Esophagus mucosa (tissue), 1 donor: ENCODE measurements at places on chromosomes 11 and 22. TPM values are rescaled to one million over a fixed set of nuclear protein-coding genes. Genes with fewer than 3 reads are reported as not detected.

Gene C1QTNF5
- total RNA-seq = 2.0 TPM

DNA sequence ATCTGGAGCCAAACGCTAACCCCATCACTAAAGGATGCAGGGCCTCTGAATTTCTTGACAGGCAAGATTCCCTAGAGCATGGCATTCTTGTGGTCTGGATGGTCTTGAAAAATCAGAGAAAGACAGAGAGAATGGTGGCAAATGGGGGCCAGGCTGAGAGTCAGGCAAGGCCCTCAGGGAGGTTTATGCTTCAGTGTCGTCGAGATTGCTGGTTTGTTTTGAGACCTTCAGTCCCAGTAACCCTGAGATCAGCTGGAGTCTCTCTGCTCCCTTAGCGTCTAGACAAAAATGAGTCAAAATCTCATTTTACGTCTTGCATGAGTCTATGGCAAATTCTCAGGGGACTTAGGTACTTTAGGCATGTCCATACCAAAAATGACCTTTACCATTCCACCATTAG lies 539.3 kb downstream of the SOX6 start:
- no peak for ATAC-seq

Gene FGF4
- total RNA-seq = not detected

DNA sequence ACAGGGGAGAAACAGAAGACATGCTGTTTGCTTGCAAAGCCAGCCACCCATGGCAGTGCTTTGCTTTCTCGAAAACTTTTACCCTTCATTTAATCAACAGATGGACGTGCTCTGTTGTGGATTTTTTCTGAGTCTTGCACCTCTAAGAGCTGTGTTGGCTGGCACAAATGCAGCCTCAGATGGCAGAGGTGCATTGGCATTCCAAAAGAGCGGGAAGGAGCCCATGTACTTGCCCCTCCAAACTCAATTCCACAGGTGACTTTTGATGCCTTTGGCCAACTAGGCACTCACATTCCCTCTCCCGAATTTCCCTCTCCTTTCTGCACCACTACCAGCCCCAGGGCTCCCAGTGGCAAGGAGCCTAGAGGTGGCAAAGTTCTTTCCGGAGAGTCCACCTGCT lies 1.2 kb downstream of the KIRREL3 start:
- ATAC-seq = no peak

Gene HBG2
- total RNA-seq = not detected

Gene TRIM3
- total RNA-seq = 2.7 TPM

GRCh38 chr22:46667245-46667623 lies 47.0 kb downstream of the GRAMD4 start:
- no peak for ATAC-seq

GRCh38 chr11:62666259-62666926 lies 1.3 kb downstream of the CSKMT start:
- no peak for ATAC-seq

Gene CDON
- total RNA-seq = 2.4 TPM

DNA sequence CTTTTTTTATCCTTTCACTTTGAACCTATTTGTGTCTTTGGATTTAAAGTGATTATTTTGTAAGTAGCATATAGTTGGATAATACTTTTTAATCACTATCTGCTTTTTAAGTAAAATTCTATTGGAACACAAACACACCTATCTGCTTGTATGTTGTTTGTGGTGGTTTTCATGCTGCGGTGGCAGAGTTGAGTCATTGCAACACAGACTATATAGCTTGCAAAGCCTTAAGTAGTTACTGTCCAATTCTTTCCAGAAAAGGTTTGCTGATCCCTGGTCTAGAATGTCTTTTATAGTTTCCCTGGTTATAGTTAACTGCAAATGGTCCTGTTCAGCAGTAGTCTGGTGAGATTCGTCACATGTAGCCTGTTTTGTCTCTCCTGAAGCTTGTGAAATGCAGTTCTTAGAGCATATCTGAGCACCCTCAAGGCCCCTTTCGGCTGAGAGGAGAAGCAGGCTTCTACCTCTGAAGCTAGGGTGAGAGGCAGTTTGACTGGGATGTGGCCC lies 21.5 kb downstream of the SHANK3 start:
- no peak for ATAC-seq

GRCh38 chr11:74770456-74770855 lies 21.8 kb downstream of the RNF169 start:
- ATAC-seq = no peak

DNA sequence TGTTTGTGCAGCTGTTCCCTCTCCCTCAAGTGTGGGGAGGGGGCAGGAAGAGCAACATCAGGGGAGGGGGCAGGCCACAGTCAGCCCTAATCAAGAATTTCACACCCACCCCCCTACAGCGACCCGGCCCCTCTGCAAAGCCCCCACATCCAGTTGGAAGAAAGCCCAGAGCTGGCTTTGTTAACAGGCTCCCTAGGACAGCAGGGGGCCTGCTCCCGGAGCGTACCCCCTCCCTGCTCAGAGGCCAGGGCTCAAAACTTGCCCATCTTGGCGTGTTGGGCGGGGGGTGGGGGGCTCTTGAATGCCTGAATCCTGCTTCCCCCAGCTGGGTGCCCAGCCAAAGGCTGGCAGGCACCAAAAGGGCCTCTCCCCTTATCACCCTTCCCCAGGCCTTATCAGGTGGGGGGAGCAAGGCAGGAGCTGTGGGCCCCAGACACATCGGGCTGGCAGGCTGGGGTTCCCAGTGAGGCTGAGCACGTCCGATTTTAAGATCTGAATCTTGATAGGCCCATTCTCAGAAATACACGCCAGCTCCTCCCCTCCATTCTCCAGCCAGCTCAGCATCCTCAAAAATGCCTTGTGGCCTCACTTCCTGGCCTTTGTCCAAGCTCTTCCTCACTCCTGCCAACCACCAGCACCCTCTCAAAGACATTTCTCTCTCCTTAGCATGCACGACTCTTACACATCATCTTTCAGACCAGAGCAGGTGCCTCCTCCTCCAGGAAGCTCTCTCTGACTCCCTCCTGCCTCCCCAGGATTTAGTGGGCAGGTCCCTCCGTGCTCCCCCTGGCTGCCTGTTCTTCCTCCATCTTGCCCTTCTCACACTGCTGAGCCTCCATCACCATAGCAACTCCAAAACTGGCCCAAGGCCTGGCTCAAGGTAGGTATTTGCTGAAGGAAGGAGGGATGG lies 384.8 kb downstream of the MN1 start:
- no peak for ATAC-seq

Gene CASP5
- total RNA-seq = not detected

Gene LGALS1
- 55.5 TPM for total RNA-seq

- no peak for ATAC-seq
Measured at GRCh38 chr22:47215851-47216250, 453.4 kb downstream of the TBC1D22A start.

Gene CYTH4
- 1.6 TPM for total RNA-seq

GRCh38 chr22:44201665-44202064 lies 20.9 kb downstream of the PARVG start:
- no peak for ATAC-seq

Gene TP53I11
- 18.1 TPM for total RNA-seq

DNA sequence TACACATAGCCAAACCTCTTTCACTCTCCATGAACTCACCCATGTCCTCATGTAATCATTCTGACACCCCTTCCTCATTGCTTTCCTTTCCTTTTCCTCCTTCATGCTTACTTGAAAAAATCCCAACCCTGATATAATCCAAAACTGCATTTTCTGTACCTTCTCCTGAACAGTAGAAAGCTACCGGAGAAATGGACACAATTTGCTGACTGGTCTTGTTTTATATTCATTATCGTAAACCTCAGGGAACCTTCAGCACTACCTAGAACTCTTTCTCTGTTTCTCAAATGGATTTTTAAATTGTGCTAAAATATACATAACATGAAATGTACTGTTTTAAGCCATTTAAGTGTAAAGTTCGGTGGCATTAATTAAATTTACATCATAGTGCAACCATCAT lies 996.9 kb downstream of the NTM start:
- ATAC-seq = no peak

Gene MAP6
- 0.32 TPM for total RNA-seq

- no peak for ATAC-seq
Measured at GRCh38 chr22:31968022-31968421, 23.7 kb downstream of the YWHAH start.

Gene IRAG1
- 3.2 TPM for total RNA-seq

- no peak for ATAC-seq
Measured at GRCh38 chr22:45526281-45526680, 23.6 kb downstream of the FBLN1 start.

DNA sequence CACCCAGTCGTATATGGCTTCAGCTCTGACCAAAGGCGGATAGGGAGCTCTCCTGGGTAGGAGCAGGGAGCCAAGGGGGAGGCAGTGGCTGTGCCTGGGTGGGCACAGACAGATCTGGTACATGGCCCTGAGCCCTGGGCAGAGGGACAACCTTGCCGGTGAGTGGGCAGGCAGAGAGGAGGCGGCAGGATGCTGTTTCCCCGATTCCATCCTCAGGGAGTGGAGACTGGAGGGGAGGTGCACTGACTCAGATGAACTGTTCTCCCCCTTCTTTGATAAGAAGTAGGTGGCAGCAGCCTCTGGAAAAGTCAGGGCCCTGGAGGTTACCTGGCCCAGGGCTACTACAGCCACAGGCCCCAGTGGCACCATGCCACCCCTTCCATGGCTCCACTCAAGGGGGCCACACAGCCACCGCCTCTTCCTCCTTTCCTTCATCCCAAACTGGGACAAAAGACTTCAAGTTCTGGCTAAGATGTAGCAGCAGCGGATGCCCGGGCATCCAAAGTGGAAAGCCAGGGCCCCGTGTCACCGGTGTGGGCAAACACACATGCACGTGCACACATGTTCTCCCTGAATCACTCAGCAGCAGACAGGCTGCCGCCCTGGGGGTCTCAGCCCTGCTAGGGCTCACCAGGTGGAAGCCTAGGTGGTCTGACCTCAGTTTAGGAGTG lies 13.4 kb downstream of the CXCR5 start:
- no peak for ATAC-seq

DNA sequence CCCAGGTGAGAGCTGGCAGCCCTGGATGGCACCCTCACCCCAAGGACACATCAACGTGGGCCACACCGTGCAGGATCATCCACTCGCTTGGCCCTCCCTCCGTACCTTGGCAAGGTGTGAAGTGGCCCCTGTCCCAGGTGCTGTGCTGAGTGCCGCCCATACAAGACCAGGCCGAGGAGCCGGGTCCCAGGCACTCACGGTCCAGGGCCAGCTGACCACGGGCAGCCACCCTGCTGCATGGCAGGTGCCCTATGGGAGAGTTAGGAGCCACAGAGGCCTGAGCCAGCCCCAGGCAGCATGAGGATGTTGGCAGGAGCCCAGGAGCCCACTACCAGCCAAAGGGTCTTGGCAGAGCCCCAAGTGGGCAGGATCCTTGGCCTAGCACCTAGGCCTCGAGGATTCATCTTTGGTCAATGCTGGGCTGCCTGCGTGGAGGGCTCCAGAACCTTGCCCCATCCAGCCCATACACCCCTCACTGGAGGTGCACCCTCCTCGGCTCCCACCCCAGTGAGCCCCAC lies 19.6 kb downstream of the RTN4R start:
- no peak for ATAC-seq

DNA sequence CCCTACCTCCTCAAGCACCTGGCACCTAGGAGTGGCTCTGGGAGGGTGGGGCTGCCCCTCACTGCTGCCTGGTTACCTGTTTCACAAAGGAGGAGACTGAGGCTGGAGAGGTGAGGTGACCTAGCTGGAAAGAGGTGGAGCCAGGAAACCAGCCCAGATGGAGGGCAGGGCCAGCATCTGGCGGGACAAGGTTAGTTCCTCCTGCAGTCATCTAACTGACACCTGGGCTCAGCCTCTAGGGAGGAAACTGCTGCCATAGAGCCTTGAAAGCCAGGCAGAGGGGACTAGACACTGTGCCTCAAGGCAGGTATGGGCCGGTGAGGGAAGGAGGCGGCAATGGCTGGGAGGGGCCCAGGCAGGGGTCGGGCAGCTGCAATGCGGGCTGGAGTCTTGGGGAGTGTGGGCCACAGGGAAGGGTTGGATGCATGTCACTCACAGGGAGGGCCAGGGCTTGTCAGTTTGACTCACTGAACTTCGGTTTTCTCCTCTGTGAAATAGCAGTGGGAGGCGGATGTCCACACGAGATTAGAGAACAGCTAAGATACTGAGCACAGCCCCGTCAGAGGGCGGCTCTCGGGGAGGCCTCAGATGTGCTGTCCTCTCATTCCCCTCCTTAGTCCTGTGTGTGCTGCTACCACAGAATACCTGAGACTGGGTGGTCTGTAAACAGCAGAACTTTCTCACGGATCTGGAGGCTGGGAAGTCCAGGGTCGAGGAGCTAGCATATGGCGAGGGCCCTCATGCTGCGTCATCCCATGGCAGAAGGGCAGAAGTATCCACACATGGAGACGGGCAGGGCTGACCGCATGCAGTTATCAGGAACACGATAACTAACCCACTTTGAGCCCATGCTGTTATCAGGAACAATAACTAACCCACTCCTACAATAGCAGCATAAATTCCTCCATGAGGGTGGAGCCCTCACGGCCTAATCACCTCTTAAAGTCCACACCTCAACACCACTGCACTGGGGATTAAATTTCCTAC lies 16.1 kb downstream of the MGAT3 start:
- peak; percentile 75 for ATAC-seq

Gene SLC37A2
- 15.5 TPM for total RNA-seq

Gene SERGEF
- 17.1 TPM for total RNA-seq

DNA sequence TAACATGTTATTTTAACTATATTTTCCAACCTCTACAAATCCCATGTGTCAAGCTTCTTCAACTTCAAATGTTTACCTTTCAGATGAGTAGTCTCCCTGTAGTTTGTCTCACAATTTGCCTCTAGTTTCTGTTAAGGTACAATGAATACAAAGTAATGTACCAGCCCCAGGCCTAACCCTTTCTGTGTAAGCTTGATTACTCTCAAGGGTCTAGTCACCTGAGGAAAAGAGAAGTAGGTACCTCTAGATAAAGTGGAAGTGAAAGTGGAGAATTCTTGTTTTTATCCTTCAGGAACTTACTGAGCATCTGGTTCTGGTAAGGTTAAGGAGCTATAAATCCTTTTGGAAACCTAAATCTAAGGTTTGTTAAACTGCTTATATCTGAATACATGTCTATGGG lies at the start of gene OR51A7:
Gene OR51A7, plus strand, starts transcription at position 300 of the 400 bp plus-strand sequence. CDS start 3,587 bp downstream, outside the sequence.
- ATAC-seq = no peak

Gene UFD1
- total RNA-seq = 57.9 TPM

DNA sequence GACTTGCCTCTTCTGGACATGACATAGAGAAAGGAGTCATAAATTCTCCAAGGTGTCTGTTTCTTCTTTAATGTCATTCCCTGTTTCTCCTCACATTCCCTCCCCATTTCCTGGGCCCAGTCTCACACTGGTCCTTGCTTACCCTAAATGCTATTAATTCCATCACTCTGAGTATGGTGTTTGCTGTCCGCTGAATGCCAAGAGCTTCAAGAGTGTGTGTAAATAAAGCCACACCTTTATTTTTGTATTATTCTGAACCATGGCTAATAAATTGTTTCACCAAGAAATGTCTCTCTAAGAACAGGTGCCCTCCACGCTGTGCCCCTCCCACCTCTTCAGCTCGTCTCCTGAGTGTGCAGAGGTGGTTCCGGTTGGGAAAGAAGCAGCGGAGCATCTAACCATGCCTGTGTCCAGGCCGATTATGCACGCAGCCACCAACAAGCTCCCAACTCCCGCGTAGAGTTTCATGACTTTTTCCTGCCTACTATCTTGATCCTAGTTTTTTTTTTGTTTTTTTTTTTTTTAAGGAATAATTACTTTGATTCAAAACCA lies 8.6 kb downstream of the TMEM121B start:
- no peak for ATAC-seq

GRCh38 chr22:44304354-44304753 lies 8.4 kb downstream of the SHISAL1 start:
- no peak for ATAC-seq

Gene PLEKHB1
- total RNA-seq = 1.4 TPM

Gene INS
- total RNA-seq = not detected
